ENCODE measurements at places on chromosomes 3 and 15.

DNA sequence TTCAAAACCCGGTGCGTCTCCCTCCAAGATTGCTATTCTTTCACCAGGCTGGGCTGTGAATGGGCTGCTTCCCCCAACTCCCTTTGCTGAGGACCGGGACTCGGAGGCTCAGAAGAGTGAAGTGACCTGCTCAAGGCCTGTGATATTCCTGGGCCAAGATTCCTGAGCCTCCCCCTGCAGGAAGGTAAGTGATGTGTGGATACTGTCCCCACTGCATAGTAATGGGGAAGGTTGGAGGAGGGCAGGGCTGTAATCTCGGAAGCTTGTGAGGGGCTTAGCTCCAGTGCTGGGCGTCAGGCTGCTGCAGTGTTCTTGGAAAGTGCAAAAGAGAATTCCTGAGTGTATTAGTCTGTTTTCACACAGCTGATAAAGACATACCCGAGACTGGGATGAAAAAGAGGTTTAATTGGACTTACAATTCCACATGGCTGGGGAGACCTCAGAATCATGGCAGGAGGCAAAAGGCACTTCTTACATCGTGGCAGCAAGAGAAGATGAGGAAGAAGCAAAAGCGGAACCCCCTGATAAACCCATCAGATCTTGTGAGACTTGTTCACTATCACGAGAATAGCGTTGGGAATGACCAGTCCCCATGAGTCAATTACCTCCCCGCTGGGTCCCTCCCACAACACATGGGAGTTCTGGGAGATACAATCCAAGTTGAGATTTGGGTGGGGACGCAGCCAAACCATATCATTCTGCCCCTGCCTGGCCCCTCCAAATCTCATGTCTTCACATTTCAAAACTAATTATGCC, 67.6 kb downstream of the EFCAB12 start:
- no peak for DNase-seq

GRCh38 chr15:76803049-76803571, 102.0 kb downstream of the SCAPER start:
- DNase-seq = no peak

DNA sequence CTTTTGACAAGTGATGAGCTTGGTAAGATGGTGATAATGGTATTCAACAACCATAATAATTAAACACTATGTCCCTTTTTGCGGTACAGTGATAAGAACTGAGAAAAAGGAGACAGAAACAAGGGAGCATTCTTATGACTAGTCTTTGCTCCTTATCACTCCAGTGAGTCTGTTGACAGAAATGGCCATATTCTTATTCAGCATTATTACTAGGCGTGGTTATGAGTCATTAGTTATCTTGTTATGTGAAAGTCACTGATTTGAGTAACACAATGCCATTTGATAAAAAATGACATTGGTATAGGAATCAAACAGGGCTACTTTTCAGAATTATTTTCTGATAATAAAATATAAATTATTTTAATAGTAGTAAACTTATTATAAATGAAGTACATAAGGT, 193.5 kb downstream of the C3orf38 start:
- no peak for DNase-seq

GRCh38 chr3:25294169-25294805, 133.8 kb upstream of the RARB start:
- no peak for DNase-seq

DNA sequence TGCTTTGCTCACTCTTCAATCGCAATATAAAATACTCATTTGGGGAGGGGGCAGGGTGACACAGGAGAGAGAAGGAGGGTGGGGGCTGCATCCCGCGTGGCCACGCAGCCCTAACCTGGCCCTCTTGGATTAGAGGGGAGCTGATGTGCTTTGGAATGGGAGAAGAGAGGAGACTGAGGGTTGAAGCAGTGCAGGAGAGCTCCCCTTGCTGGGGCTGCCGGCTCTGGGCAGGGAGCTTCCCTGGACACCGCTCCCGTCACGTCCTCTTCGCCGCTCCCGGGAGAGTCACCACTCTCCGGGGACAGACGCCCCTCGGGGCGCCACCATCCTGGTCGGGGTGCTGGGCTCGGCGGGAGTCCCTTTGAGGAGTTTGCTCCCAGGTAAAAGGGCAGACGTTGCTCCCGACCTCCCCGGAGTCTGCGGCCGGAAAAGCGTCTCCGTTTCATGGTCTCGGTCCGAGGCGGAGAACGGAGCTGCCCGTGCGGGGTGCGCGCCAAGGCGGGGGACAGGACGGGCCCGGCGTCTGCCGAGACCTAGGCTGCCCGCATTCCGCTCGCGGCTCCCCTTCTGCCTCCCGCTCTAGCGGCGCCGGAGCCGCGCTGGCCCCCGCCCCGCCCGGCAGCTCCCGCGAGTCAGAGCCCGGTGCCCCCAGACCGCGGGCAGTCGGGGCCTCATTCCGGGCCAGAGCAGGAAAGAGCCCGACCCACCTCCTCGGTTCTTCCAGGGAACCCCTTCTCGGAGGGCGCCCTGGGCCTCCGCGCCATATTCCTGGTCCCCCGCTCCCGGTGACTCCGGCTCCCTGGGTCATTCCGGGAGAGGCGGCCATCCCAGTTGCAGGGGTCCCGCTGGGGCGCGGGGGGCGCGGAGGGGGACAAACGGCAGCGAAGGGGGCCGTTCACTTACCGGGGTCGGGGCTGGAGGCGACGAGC, 603 bp downstream of the SLC7A14 start:
- no peak for DNase-seq

- DNase-seq = no peak
Observed at GRCh38 chr3:42023380-42023779, 61.5 kb upstream of the ULK4 start.

DNA sequence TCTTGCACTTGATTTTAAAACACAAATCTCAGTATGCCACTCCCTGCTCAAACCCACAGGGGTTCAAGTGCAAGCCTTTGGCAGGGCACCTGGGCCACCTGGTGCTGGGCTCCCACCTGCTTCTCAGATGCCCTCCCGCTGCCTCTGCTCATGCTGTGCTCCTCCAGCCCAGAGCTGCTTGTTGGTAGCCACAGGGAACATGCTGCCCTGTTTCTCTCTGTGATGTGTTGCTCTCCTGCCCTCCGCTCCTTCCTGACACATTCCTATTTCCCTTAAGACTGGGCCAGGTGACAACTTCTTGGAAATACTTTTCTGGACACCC, 27.1 kb upstream of the KY start:
- DNase-seq = no peak

DNA sequence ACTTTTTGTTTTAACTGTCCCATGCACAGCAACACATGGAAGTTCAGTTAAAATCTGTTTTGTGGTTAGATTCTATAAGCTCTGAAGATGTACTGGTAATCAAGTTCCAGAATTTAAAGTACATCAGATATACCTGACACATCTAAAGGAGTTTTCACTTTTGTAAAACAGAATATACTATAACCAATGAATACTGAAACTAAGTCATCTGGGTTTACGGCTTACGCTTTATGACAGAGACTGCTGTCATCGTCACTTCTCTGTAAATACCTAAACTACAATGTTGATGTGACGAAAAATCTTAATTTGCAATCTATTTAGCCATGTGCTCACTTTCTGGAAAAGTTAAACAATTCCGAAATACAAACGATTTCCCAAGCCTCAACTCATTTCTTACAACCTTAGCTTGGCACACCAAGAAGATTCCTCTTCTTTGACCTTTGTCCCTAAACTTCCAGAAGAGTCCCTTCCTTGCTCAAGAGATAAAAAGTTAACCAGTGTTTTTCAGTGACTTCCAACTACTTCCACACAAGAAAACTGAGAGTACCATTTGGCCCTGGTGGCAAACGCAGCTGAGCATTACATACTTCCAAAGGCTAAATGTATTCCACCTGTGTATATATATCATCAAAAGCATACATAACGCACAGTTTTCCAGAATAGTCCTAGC, 56.8 kb upstream of the NEK10 start:
- no peak for DNase-seq

- DNase-seq = no peak
Observed at GRCh38 chr3:158095111-158095813, 11.0 kb downstream of the SHOX2 start.

DNA sequence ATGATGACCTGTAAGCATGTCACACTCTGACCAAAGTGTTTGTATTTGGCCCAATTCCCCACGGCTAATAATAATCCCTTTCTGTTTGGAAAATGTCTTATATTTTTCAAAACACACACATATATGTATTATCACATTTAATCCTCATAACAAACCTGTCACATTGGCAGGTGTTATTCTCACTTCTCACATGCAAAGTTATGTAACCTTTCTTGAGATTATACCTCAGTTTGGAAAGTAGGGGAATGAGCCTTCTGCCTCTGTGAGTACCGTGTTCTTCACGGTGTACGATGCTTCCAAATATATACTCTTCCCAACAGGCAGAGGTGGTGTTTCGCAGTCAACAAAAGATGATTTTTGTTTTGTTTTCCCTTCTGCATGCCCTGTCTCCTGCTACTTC, 205.6 kb downstream of the TP63 start:
- DNase-seq = no peak

DNA sequence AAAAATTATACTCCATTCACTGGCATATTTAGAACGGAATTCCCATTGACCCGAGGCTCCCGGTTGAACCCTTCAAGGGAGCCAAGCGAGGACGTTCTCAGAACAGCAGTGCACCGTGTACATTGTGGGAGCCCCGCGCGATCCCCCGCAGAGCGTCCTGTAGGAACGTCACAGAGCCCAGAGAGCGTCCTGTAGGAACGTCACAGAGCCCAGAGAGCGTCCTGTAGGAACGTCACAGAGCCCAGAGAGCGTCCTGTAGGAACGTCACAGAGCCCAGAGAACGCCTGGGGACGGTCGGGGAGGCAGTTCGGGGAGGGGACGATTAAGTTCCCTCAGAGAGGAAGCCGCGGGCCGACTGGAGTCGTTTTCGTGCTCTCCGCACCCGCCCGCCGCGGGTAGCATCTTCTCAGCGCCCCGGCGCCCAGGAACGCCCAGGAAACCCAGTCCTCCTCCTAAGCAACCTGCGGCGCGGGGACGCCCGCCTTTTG, 506 bp upstream of the ATP1B3 start:
- no peak for DNase-seq

GRCh38 chr3:10074666-10075065, 33.4 kb downstream of the FANCD2OS start:
- no peak for DNase-seq

DNA sequence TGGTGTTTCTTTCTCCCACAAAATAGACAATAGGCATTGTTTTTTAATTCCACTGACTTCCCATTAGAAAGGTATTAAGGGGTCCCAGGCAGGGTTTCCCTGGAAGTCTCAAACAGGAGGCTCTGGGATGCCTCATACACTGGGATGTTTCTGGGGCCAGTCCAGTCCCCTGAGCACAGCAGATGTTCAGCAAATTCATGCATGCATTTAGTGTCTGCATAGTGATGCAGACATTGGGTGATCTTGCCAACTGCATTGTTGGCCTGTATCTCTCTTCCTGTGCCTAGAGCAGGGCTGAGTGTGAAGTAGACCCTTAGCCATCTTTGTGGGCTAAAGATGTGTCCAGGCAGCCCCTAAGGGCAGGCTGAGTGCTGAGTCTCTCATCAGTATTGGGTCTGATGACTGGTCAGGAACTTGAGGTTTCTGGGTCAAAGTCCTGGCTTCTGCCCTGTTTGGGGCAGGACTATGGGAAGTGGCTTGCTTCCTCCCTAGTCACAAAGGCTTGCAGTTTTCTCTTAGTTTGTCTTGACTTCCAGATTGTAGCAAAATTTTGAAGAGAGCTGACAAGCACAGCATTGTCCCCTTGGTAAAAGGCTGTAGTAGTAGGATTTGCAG, 56.5 kb downstream of the BSN start:
- DNase-seq = no peak

GRCh38 chr3:39907981-39908380, 98.6 kb downstream of the MYRIP start:
- no peak for DNase-seq

DNA sequence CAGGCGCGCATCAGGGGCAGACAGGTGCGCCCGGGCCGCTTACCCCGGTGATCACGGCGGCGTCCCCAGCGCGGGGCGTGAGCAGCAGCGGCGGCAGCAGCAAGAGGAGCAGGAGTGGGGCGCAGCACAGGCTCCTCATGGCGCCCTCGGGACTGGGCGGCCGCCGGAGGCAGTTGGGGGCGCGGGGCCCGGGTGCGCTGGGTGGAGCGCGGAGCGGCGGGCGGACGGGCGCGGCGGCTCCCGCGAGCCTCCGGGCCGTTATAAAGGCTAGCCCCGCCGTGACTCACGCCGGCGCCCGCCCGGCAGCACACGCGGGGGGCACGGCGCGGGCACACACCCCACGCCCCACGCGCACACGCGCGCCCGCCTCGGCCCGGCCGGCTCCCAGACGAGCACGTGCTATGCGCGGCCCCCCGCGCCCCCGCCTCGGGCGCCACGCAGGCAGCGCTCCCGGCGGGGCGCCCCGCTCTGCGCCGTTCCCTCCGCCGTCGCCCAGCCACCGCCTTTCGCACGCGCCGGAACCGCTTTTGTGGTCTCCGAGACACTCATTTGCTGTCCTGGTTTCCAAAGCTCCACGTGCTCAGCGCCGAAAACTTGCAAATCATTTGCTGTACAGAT, at the start of gene PROK2:
Gene PROK2 (minus strand): TSS at position 235 of the 618 bp plus-strand sequence. CDS start 96 bp downstream, at position 139.
- DNase-seq = no peak

- DNase-seq = peak; percentile 14
Observed at GRCh38 chr3:106299300-106300098, 430.7 kb upstream of the CBLB start.
